ENCODE measurements at places on chromosomes 5 and 9.

DNA sequence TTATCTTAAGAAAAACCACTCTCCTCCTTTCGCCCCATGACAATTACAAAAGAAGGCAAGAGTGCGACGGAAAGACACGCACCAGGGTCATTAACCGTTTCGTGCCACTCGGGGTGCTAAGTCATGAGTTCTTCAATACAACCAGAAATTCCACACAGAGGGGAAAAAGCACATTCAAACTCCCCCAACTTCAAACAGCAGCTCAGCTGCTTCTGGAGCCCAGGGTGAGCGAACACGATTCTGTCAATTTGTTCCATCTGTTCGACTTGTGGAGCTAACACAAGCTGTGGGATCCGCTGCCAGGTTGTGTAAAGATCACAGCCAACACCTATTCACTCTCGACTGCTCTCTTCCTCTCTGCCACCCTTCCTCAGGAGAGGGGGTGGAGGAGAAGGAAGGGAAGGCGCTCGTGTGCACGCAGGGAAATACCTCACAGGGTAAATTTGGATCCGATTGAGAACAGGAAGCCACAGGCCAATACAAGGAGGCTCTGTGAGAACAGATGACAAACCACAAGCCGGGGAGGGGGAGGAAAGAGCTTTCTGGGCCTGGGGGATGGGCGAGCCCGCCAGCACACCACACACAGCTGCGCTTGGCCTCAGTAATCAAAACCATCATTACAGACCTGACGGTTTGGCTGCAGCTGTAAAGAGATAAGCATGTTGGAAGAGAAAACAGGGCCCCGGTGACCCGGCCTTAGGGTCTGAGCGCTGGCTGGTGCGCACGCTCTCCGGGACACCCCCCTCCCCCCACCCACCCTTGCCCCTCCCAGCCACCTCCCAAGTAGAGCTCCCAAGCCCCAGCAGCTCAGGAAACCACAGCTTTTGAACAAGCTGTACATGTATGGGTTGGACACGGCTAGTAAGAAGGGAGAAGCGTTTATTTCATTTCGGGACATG, 54.3 kb downstream of the PTCH1 start:
- DNase-seq, result no peak
- H3K4me1 ChIP-seq, result no peaks in the 10 kb centered on the region
- H3K27me3 ChIP-seq, result no peaks in the 10 kb centered on the region
- no peak overlapping the region for H3K27ac ChIP-seq
- no peak overlapping the region for H3K4me3 ChIP-seq
- peaks cover 66% of the 10 kb centered on the region for H3K36me3 ChIP-seq

DNA sequence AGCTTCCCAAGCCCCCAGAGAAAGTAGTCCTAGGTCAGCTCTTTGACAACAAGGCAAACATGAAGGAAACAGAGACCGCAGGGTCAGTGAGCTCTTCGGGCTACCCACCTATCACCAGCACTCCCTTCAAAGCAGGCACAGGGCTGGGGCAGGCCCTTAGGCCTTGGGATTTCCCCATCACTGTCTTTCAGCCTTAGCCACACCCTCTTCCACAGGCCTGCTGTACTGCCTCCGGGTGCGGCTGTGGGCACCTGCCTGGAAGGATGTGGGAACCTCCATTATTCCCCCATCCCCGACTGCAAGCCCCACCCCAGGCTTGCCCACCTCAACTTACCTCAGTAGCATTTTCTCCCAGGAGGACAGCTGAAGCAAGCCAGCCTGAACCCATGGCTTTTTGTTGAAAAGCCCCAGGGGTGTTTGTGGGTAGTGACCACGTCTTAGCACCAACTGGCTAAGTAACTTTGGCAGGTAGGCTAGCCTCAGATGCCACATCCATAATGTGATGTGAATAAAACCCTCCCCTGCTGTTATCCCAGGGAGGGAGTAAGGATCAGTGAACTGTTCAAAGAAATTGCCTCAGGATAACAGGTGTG, 100.2 kb downstream of the PIK3R1 start:
- no peaks in the 10 kb centered on the region for H3K36me3 ChIP-seq
- H3K4me3 ChIP-seq, result no peak overlapping the region
- H3K27me3 ChIP-seq, result no peaks in the 10 kb centered on the region
- H3K27ac ChIP-seq, result no peak overlapping the region
- no peak for DNase-seq
- no peaks in the 10 kb centered on the region for H3K4me1 ChIP-seq

DNA sequence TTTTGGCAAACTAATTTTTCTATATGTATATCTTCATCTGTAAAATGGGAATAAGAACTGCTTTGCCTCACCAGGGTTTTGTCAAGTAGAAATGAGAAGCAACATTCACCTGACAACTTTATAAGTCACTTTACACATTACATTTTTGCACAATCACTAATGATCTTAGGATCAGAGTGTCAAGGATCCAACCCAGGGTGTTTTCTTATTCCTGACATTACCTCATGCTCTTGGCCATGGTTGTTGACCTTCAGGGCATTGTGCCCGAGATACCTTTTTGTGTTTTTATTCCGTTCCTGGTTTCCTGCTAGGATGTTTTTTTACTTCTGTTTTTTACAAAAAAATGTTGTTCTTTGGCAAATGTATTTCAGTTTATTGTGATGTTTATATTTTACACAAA, 22.2 kb upstream of the RASA1 start:
- no peaks in the 10 kb centered on the region for H3K36me3 ChIP-seq
- no peaks in the 10 kb centered on the region for H3K4me1 ChIP-seq
- no peak for DNase-seq

DNA sequence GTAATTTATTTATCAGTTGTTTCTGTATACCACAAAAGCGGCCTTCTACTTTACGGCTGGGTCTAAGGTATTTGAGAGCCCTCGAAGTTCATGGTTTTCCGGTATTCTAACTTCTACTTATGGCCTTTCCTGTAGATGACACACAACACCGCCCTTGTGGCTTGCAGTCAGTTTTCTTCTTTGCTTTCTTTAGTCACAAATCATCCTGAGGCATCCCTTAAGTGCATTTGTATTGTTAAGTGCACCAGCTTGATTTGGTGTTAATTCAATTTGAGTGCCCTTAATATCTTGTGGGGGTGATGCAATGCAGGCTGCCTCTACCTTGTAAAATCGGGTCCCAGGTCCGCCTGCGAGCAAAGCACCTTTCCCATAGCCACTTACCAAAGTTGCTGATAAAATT, 511.9 kb downstream of the CCDC171 start:
- no peak overlapping the region for H3K4me3 ChIP-seq
- H3K27ac ChIP-seq, result no peak overlapping the region
- H3K4me1 ChIP-seq, result no peaks in the 10 kb centered on the region
- H3K27me3 ChIP-seq, result no peaks in the 10 kb centered on the region
- H3K36me3 ChIP-seq, result no peaks in the 10 kb centered on the region

- no peak overlapping the region for H3K27ac ChIP-seq
- DNase-seq, result no peak
- no peak overlapping the region for H3K4me3 ChIP-seq
- H3K27me3 ChIP-seq, result no peaks in the 10 kb centered on the region
- H3K4me1 ChIP-seq, result no peaks in the 10 kb centered on the region
These were observed 162.0 kb upstream of the S1PR3 start for GRCh38 chr9:88829276-88829675.

GRCh38 chr9:110148384-110148783, 59.6 kb downstream of the C9orf152 start:
- H3K4me3 ChIP-seq, result no peak overlapping the region
- DNase-seq, result no peak
- H3K27ac ChIP-seq, result peak overlapping the region; percentile 56
- no peaks in the 10 kb centered on the region for H3K27me3 ChIP-seq

GRCh38 chr5:54975701-54976100, 9.7 kb downstream of the ESM1 start:
- H3K27me3 ChIP-seq, result no peaks in the 10 kb centered on the region
- H3K4me3 ChIP-seq, result no peak overlapping the region
- no peaks in the 10 kb centered on the region for H3K36me3 ChIP-seq
- no peaks in the 10 kb centered on the region for H3K4me1 ChIP-seq

- H3K36me3 ChIP-seq, result peaks cover 17% of the 10 kb centered on the region
- H3K27ac ChIP-seq, result peak overlapping the region; percentile 6
- DNase-seq, result no peak
- no peak overlapping the region for H3K4me3 ChIP-seq
These were observed 60.6 kb downstream of the SHB start for GRCh38 chr9:38008168-38009034.

GRCh38 chr5:32520972-32521371, 64.4 kb upstream of the SUB1 start:
- H3K27me3 ChIP-seq, result no peaks in the 10 kb centered on the region
- no peak overlapping the region for H3K27ac ChIP-seq
- no peak for DNase-seq
- no peaks in the 10 kb centered on the region for H3K36me3 ChIP-seq
- H3K4me1 ChIP-seq, result no peaks in the 10 kb centered on the region

DNA sequence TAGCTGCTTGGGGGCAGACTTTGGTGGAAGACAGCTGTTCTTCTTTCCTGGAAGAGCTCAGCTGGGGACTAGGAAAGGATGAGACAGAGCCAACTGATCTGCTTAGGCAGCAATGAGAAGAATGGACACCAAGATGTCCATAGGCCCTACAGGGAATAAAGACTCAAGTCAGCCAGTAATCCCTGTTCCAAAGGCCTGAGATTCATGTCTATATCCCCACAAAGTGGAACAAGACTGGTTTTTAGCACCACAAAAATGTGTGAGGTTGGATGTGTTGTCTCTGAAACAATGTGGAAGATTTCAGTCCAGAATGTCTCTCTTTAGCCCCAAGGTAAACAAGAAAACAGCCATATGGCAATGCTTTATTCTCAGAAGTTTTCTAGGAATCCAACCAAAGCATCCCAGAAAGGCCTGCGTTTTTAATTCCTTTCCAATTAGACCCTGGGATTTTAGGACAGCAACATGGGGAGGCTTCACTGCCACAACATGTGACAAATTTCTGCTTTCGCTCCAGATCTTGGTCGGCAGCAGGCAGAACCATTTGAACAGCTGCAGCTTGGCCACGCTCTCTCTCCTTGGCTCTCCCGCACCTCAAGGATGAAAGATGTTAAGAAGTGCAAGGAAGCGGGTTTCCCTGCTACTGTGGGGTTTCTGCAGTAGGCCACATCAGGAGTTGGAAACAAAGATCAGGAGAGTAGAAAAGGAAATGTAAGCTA, 245.1 kb downstream of the FSTL4 start:
- H3K4me1 ChIP-seq, result no peaks in the 10 kb centered on the region
- no peak overlapping the region for H3K27ac ChIP-seq
- H3K27me3 ChIP-seq, result peaks cover 17% of the 10 kb centered on the region
- H3K4me3 ChIP-seq, result no peak overlapping the region
- no peaks in the 10 kb centered on the region for H3K36me3 ChIP-seq

GRCh38 chr9:14956208-14956607, 46.0 kb upstream of the FREM1 start:
- H3K4me1 ChIP-seq, result no peaks in the 10 kb centered on the region
- no peak overlapping the region for H3K27ac ChIP-seq
- H3K36me3 ChIP-seq, result no peaks in the 10 kb centered on the region
- DNase-seq, result no peak

DNA sequence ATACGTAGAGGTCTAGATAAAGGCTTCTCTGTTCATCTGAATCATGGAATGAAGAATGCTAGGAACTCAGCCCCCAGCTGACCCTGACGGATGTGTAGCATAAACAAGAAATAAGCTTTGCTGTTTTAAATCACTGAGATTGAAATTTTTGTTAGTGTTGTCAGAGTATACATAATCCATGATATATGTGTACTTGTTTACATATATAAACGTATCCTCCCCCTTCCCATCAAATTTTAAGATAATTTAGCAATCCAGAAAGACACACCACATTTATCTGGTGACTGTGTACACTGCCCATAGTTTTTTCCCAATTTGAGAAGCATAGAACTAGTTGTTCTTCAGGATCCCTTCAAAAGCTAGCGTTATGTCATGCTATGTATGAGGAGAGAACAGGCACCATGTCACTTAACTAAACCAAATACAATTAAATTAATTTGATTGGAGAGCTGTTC, 80.8 kb upstream of the OSMR start:
- no peaks in the 10 kb centered on the region for H3K36me3 ChIP-seq
- no peak overlapping the region for H3K27ac ChIP-seq
- no peak overlapping the region for H3K4me3 ChIP-seq
- no peaks in the 10 kb centered on the region for H3K27me3 ChIP-seq
- H3K4me1 ChIP-seq, result no peaks in the 10 kb centered on the region
- no peak for DNase-seq

- peaks cover 3% of the 10 kb centered on the region for H3K27me3 ChIP-seq
- H3K4me3 ChIP-seq, result no peak overlapping the region
- no peaks in the 10 kb centered on the region for H3K4me1 ChIP-seq
These were observed 136.3 kb upstream of the RASEF start for GRCh38 chr9:83199240-83199639.

DNA sequence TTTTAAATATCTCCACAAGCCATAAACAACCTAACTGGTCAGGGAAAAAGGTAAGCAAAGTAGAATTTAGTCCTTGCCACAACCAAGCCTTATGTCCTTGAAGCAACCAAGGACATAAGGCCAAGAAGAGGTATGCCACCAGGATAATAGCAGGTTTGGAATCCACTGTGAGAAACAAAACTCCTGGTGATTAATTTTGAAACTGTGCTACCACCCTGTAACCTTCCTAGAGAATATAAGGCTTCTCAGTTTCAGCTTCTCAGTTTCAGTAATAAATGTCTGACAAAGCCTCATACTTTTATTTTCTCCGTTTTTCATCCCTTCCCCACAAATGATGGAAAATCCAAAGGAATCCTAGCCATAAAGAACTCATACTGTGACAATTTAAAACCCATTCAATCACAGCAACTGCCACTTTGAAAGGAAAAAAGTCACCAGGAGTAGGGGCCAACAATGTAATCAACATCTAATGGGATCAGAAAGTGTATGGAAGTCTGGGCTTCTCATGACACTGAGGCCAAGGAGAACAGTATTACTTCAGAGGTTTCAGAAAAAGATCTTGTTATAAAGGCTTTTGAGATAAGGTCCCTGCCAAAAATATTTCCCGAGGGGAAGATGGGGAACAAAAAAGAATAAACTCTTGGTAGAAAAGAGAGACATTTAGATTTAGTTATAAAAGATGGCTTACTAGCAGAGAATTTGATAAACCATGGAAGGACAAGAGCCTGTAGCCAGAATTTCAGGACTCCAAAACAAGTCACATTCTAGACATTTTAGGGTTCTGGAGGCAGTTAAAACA, 189.2 kb downstream of the TSSK1B start:
- DNase-seq, result no peak
- no peaks in the 10 kb centered on the region for H3K36me3 ChIP-seq
- no peaks in the 10 kb centered on the region for H3K27me3 ChIP-seq
- H3K27ac ChIP-seq, result no peak overlapping the region

All from tibial artery (tissue), 4 donors.